K562 (cell line): ENCODE measurements at places on chromosomes 2 and 18. TPM values are rescaled to one million over a fixed set of nuclear protein-coding genes. Genes with fewer than 3 reads are reported as not detected.

DNA sequence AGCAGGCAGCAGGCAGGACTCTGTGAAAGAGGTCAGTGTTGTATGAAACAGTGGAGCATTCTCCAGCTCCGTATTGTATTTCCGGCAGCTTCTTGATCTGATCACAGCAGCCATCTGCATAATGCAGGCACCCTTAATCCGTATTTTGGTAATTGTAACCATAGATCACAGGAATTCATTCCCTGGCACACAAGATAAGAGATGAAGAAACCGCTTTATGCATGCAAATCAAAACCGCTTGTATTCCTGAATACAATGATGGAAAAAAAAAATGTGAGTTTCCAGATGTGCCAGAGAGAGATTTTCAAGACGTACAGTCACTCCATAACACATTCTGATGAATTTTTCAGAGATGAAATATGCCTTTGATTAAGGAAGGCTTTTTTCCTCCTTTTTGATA lies 221.3 kb downstream of the ACKR3 start:
- DNase-seq = no peak
- no peak overlapping the region for H3K4me3 ChIP-seq
- H3K27me3 ChIP-seq = no peaks in the 10 kb centered on the region
- H3K36me3 ChIP-seq = no peaks in the 10 kb centered on the region

GRCh38 chr18:53796040-53796729 lies 428.3 kb downstream of the MBD2 start:
- no peak for DNase-seq
- no peaks in the 10 kb centered on the region for H3K4me1 ChIP-seq
- no peaks in the 10 kb centered on the region for H3K36me3 ChIP-seq
- H3K4me3 ChIP-seq = no peak overlapping the region

- no peaks in the 10 kb centered on the region for H3K27me3 ChIP-seq
- peaks cover 4% of the 10 kb centered on the region; the same call in 1 of the 3 replicates for H3K4me1 ChIP-seq
- no peak overlapping the region for H3K27ac ChIP-seq
- DNase-seq = no peak
- H3K36me3 ChIP-seq = peaks cover 39% of the 10 kb centered on the region; the same call in 2 of the 3 replicates
Measured at GRCh38 chr2:218264773-218265561, 4.2 kb downstream of the GPBAR1 start.

DNA sequence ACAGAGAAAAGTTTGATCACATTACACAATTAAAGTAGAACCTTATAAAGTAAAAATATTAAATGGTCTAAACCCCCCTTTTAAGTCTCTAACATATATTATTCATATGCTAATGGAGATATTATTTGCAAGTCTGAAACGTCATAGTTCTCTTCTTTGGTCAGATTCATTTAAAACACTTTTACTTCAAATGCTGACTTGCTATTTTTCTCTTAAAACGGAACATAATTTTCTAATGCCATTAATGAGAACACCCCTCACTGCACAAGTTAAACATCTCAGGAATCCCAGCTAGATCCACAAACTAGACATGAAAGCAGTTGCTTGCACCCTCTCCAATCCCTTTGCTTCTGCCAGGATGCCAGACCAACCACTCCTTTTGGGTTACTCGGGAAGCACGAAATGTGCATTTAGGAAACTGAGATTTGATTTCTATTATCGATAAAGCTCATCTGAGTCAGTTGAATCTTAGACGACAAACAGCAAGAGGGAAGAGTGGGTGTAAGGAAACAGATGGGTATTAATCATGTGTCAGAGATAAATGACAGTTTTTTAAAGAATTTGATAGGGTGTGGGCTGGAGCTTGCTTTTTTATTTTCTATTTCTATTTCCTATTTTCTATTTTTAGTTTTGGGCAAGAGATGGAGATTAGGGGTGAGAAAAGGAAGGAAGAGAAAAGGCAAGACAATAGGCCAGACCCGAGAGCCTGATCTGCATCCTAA lies 1.5 kb downstream of the ADD2 start:
- H3K27ac ChIP-seq = no peak overlapping the region
- H3K27me3 ChIP-seq = no peaks in the 10 kb centered on the region
- peaks cover 12% of the 10 kb centered on the region for H3K4me1 ChIP-seq
- H3K4me3 ChIP-seq = peak overlapping the region; percentile 73
- H3K36me3 ChIP-seq = no peaks in the 10 kb centered on the region

- no peaks in the 10 kb centered on the region for H3K36me3 ChIP-seq
- no peak overlapping the region for H3K27ac ChIP-seq
- no peak for DNase-seq
- H3K4me3 ChIP-seq = no peak overlapping the region
- no peaks in the 10 kb centered on the region for H3K27me3 ChIP-seq
Measured at GRCh38 chr2:207483477-207483876, 46.3 kb upstream of the CREB1 start.

GRCh38 chr2:30566631-30567030 lies 119.6 kb downstream of the LCLAT1 start:
- no peaks in the 10 kb centered on the region for H3K4me1 ChIP-seq
- no peak overlapping the region for H3K4me3 ChIP-seq
- H3K27ac ChIP-seq = no peak overlapping the region
- no peaks in the 10 kb centered on the region for H3K27me3 ChIP-seq
- peaks cover 32% of the 10 kb centered on the region; the same call in 2 of the 3 replicates for H3K36me3 ChIP-seq

GRCh38 chr2:236001854-236002253 lies 166.3 kb downstream of the GBX2 start:
- no peaks in the 10 kb centered on the region for H3K27me3 ChIP-seq
- no peak overlapping the region for H3K27ac ChIP-seq
- no peaks in the 10 kb centered on the region for H3K4me1 ChIP-seq
- no peak overlapping the region for H3K4me3 ChIP-seq

DNA sequence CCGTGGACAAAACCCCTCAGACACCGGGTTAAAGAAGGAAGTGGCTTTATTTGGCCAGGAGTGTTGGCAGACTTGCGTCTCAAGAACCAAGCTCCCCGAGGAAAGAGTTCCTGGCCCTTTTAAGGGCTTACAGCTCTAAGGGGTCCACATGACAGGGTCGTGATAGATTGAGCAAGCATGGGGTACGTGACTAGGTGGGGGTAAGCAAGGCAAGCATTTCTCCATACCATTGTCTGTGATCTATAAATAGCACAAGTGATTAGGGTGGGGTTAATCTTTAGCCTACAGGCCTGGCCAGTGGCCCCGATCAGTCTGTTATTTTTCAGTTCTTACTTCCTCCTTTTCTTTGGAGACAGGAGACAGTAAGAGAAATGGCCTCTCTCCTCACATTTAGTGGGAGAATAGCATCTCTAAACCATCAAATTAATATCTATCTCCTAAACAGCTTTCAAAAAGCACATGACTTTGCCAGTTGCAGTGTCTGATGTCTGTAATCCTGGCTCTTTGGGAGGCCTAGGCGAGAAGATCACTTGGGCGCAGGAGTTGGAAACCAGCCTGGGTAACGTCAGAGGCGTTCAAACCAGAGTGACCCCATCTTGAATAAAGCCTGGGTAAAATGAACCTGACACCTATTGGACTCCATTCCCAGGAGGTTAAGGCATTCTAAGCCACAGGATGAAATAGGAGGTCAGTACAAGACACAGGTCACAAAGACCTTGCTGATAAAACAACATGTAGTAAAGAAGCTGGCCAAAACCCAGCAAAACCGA lies 18.3 kb upstream of the CNOT11 start:
- no peaks in the 10 kb centered on the region; the same call in 2 of the 3 replicates for H3K36me3 ChIP-seq
- H3K4me3 ChIP-seq = no peak overlapping the region
- peaks cover 16% of the 10 kb centered on the region; the same call in 2 of the 3 replicates for H3K4me1 ChIP-seq
- DNase-seq = no peak
- no peaks in the 10 kb centered on the region for H3K27me3 ChIP-seq

- H3K27me3 ChIP-seq = no peaks in the 10 kb centered on the region
- no peaks in the 10 kb centered on the region for H3K36me3 ChIP-seq
- H3K4me1 ChIP-seq = no peaks in the 10 kb centered on the region
- DNase-seq = peak; percentile 44
- no peak overlapping the region for H3K4me3 ChIP-seq
- no peak overlapping the region for H3K27ac ChIP-seq
Measured at GRCh38 chr2:162890690-162891311, 52.2 kb upstream of the KCNH7 start.

GAREM2 gene
- 11.5 and 12.4 TPM in 2 replicates for total RNA-seq

TRIM54 gene
- not detected in 2 replicates for total RNA-seq

SERPINB4 gene
- not detected in 2 replicates for total RNA-seq

POTEC gene
- not detected in 2 replicates for total RNA-seq

RAB17 gene
- 0.13 and 0.16 TPM in 2 replicates for total RNA-seq
